ENCODE measurements at places on chromosomes 5 and 9.

DNA sequence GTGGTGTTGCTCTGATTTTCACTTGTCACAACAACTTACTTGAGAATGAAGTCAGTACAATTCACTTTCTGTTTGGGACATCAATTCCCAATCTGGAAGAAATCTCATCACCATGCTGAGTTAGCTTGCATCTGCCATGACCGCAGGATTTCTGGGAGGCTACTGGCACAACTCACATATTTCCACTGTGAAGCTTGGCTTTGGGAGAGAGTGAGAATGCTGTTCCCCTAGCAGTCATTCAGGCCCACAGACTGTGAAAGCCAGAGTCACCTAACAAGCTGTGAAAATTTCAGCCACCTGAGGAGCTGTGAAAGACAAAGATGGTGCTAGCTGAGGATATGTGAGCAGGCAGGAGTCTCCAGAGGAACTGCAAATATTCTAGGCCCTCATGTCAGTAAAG is 365.2 kb upstream of the TUSC1 start:
- DNase-seq = no peak
- no peak overlapping the region for H3K4me3 ChIP-seq
- H3K27ac ChIP-seq = no peak overlapping the region
- no peaks in the 10 kb centered on the region for H3K4me1 ChIP-seq

DNA sequence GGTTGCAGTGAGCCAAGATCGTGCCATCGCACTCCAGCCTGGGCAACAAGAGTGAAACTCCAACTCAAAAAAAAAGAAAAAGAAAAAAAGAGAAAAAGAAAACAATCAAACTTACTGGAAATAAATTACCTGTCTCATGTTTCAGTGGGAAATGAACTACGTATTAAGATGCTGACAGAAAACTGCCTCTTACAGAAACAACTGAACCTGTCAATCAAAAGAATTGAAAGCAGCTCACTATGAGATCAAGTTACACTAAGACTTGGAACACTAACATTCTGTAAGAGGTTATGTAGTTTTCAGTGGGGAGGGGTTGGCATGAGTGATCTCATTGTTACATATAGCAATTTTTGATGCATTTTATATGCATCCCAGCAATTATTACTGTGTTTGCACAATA is 64.4 kb upstream of the SPATA31E1 start:
- H3K27me3 ChIP-seq = no peaks in the 10 kb centered on the region
- no peak overlapping the region for H3K27ac ChIP-seq
- H3K36me3 ChIP-seq = no peaks in the 10 kb centered on the region
- no peaks in the 10 kb centered on the region for H3K4me1 ChIP-seq
- H3K4me3 ChIP-seq = no peak overlapping the region

DNA sequence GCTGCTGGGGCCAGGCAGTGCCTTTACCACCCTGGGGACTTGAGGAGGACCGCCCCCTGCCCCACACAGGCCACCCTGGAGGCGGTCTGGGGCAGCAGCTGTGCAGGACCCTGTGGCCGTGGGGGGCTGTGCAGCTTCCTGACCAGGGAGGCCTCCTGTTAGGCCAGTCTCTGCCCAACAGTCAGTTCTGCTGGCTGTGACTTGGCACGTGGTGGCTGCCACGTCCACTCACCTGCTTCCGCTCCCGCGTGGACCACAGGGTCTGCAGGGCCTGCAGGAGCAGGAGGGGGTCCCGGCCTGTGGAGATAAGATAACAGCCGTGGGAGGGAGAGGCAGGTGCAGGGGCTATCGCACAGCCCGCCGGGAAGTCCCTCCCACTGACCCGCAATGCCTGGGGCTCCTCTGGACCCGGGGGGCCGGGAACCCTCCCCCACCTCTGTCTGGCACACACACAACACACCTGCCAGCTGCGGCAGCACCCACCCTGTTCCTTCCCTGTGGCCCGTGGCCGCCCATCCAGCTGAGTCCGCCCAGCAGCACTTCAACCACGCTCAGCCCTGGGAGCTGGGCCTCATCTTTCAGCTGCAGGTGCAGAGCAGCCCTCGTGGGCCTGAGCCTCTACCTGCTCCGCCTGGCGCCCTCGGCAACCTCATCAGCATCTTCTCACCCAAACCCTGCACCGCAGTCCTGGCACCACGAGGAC is 39.7 kb downstream of the EXD3 start:
- H3K36me3 ChIP-seq = no peaks in the 10 kb centered on the region
- peaks cover 20% of the 10 kb centered on the region for H3K4me1 ChIP-seq
- H3K27me3 ChIP-seq = no peaks in the 10 kb centered on the region
- no peak for DNase-seq

DNA sequence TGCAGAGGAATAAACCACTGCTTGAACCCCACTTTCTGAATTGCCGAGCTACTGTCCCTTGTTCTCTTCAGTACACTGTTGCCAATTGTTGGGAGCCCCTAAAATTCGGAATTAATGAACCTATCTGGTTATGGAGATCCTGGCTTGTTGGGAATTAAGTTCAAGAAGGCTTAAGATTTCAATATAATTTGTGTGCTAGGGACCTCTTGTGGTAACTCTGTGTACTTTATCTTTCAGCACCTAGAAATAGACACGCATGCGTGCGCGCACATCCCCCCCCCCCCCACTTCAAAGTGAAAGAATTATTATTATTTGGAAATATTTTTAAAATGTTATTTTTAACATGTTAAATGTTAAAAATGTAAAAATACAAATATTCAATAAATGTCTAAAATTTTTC is 53.3 kb upstream of the FAM169A start:
- H3K4me1 ChIP-seq = no peaks in the 10 kb centered on the region
- H3K4me3 ChIP-seq = no peak overlapping the region
- no peaks in the 10 kb centered on the region for H3K36me3 ChIP-seq
- no peak overlapping the region for H3K27ac ChIP-seq
- no peak for DNase-seq

DNA sequence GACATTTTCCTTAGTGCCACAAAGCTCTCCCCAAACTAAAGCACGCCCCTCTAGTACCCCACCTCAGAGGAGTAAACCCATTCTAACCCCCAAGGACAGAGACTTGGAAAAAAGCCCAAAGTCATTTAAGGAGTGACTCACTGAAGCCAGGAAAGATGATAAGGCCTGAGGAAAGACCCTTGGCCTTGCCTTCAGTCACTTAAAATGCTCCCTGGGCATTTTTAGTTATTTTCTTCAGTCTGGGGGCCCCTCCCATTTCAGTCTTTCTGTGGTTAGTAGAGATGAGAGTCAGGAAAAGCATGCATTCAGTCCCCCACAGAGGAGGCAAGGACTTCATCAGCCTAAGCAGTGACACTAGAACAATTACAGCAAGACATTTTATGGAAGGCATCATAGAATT is 13.7 kb upstream of the TLX3 start:
- no peak for DNase-seq
- no peak overlapping the region for H3K27ac ChIP-seq
- H3K4me3 ChIP-seq = no peak overlapping the region
- H3K27me3 ChIP-seq = peaks cover 6% of the 10 kb centered on the region

GRCh38 chr5:137040641-137041340 is 458.3 kb downstream of the SPOCK1 start:
- DNase-seq = no peak
- no peaks in the 10 kb centered on the region for H3K4me1 ChIP-seq
- H3K27me3 ChIP-seq = no peaks in the 10 kb centered on the region
- no peaks in the 10 kb centered on the region for H3K36me3 ChIP-seq

GRCh38 chr5:61010467-61011454 is 65.8 kb downstream of the NDUFAF2 start:
- no peaks in the 10 kb centered on the region for H3K36me3 ChIP-seq
- DNase-seq = no peak
- no peaks in the 10 kb centered on the region for H3K4me1 ChIP-seq
- H3K27me3 ChIP-seq = no peaks in the 10 kb centered on the region

DNA sequence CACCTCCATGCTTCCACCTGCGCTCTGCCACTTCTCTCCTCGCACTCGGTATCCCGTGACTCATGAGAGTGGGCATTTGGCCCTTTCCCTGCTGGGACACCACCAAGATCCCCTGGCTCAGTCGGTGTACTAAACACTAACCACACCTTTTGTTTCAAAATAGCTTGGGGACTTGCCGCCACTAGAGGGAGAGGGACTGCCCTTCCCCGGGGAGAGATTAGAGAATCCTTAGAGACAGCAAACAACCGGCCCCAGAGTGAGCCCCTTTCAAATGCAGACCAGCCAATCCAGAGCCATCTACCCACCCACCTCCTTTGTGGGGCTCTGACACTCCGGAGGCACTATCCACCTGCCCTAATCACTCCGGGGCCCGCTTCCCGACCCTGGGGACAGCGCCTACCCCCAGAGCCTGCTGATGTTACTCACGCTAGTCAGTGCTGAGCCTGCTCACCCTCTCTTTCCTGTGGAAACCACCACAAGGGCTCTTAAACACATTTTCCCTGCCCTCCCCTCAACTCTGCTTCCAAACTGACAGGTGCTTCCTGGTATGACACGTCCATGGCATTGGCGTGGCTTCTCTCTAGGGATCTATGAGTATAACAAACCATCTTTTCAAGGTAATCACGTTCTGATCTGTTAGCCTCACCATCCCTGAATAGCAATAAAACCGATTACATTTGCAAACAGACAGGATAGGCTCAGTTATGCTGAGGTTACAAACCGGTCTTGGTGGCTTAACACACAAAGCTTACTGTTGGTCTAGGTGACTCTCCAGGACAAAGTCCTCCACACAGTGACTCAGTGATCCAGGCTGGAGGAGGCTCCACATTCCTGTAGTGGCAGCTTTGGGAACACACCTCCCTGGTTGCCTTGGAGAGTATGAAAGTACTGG is 180.1 kb upstream of the MVB12B start:
- no peak for DNase-seq
- peaks cover 15% of the 10 kb centered on the region for H3K27me3 ChIP-seq
- H3K27ac ChIP-seq = no peak overlapping the region
- no peak overlapping the region for H3K4me3 ChIP-seq
- no peaks in the 10 kb centered on the region for H3K36me3 ChIP-seq

DNA sequence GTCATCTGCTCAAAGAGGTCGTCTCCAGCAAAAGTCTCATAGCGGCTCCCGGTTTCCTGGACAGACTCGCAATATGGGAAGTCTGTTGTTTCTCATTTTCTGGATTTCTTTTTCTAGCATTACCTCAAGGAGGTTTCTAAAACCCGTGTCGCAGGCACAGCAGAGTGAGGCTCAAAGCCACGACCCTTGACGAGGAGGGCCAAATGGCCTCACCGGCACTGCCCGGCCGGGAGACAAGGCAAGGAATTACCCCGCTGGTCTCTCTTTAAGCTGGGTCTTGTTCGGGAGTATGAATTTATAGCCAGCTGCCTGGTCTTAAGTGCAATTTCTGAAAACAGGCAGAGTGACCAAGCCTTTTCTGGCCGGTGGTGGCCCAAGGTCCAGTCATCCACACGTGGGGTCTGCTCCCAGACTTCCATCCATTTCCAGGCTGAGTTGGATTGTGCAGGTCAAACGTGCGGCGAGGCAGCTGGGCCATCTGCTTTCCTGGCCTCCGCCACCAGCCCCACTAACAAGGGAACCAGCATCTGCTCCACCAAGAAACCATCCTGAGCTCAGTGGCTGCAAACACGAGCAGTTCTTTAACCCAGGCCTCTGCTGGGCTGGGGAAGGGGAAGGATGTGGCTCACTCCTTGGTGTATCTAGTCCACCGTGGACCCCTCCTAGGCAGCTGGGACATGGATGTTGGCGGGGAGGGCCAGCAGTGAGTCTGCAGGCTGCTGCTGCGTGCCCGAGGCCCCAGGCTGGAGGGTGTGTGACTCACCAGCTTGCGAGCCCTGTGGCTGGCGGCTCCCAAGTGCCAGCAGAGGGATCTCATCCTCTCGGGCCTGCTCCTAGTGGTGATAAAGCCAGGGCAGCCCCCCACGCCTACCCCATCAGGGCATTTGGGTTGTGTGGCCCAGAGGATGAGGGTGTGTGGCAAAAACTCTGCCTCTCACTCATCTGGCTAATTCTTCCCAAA is 55.6 kb upstream of the COL5A1 start:
- no peak for DNase-seq
- no peaks in the 10 kb centered on the region for H3K36me3 ChIP-seq
- H3K27me3 ChIP-seq = peaks cover 5% of the 10 kb centered on the region
- no peak overlapping the region for H3K4me3 ChIP-seq
- H3K4me1 ChIP-seq = no peaks in the 10 kb centered on the region

- H3K4me3 ChIP-seq = no peak overlapping the region
- DNase-seq = no peak
- no peaks in the 10 kb centered on the region for H3K4me1 ChIP-seq
- no peaks in the 10 kb centered on the region for H3K36me3 ChIP-seq
These were observed 49.7 kb downstream of the SEMA6A start for GRCh38 chr5:116524966-116525365.

GRCh38 chr5:68268101-68268851 is 52.7 kb downstream of the PIK3R1 start:
- H3K36me3 ChIP-seq = peaks cover 7% of the 10 kb centered on the region
- no peaks in the 10 kb centered on the region for H3K27me3 ChIP-seq
- H3K4me3 ChIP-seq = no peak overlapping the region
- peaks cover 53% of the 10 kb centered on the region for H3K4me1 ChIP-seq

- no peaks in the 10 kb centered on the region for H3K27me3 ChIP-seq
- no peak overlapping the region for H3K27ac ChIP-seq
- no peaks in the 10 kb centered on the region for H3K4me1 ChIP-seq
- H3K36me3 ChIP-seq = no peaks in the 10 kb centered on the region
These were observed 104.2 kb downstream of the MEF2C start for GRCh38 chr5:88778736-88779135.

- H3K4me3 ChIP-seq = no peak overlapping the region
- no peaks in the 10 kb centered on the region for H3K4me1 ChIP-seq
- no peak overlapping the region for H3K27ac ChIP-seq
- no peaks in the 10 kb centered on the region for H3K27me3 ChIP-seq
These were observed 409.8 kb downstream of the NTRK2 start for GRCh38 chr9:85079349-85079748.

DNA sequence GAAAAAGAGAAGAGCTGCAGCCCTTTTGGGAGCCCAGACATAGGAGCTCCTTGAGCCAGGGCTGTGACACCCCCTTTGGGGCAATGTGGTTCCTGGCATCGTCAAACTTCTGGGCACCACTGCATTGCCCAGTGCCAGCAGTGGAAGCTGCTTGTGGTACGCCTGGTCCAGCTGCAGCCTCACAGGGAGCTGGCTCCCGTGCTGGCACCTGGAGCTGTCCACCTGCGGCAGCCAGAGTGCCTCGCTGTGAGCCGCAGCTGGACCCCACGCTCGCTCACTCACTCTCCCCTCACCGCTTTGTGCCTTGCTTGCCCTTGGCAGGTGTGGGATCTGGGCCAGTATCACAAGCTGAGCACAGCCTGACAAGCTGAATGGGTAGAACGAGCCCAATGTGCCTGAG is 1150.8 kb upstream of the CDH6 start:
- H3K27me3 ChIP-seq = no peaks in the 10 kb centered on the region
- DNase-seq = no peak
- no peak overlapping the region for H3K4me3 ChIP-seq
- no peaks in the 10 kb centered on the region for H3K36me3 ChIP-seq
- H3K27ac ChIP-seq = no peak overlapping the region
